ENCODE measurements at places on chromosomes 11 and 22. TPM values are rescaled to one million over a fixed set of nuclear protein-coding genes. Genes with fewer than 3 reads are reported as not detected.
A peak's percentile ranks its signal among the peaks of the same experiment; 100 is the strongest.

MAPK8IP2 gene
- 3.4 TPM for total RNA-seq

ADAMTS15 gene
- 1.1 TPM for total RNA-seq

RHOD gene
- total RNA-seq, result 8.7 TPM

- no peak for DNase-seq
These were observed 11.0 kb downstream of the OSBPL5 start for GRCh38 chr11:3154001-3154599.

GRCh38 chr11:41175304-41175972 is 284.0 kb downstream of the LRRC4C start:
- DNase-seq, result peak; percentile 9

- no peak for DNase-seq
These were observed 93.2 kb downstream of the TRMU start for GRCh38 chr22:46428602-46429324.
